ENCODE measurements at places on chromosomes 2 and 18.
A peak's percentile ranks its signal among the peaks of the same experiment; 100 is the strongest.

DNA sequence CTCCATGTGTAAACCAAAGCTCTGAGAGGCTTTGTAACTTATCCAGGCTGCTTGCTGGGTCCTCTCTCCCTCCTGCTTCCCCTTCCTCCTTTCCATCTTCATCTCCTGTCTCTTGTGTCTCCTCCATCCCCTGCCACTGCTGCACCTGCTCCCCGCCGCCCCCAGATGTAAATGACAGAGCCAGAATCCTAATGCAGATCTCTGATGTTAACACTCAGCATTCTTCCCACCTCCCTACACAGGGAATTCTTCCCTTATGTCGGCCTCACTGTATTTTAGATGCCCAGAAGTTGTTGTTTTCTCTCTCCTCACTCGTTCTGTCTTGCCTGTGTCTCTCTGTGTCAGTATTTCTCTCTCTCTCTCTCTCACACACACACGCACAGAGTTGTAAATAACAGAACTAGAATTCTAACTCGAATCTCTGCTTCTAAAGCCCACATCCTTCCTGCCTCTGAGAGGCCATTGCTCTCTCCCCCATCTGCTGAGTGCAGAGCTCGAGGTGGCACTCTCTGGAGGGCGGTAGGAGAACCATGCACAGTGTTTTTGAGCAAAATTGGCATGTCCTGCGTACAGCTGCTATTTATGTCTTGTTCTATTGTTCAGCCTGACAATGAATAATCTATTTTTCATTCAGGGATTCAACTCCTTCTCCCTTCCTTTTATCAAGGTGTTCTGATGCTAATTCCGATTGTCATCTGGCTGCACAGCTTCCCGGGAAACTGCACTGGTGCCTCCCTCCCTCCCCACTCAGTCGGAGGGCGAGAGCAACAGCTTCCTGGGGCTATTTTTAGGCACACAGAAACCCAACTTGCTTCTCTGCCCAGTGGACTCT lies 219.9 kb downstream of the SH3RF3 start:
- no peak for DNase-seq

GRCh38 chr2:40219141-40219540 lies 232.7 kb downstream of the SLC8A1 start:
- no peak for DNase-seq

- peak; percentile 87 for DNase-seq
Measured at GRCh38 chr2:48651158-48651790, 33.6 kb downstream of the GTF2A1L start.

GRCh38 chr18:61935362-61935761 lies 42.6 kb upstream of the RNF152 start:
- DNase-seq, result no peak

GRCh38 chr2:168215813-168216212 lies 31.6 kb downstream of the STK39 start:
- no peak for DNase-seq

- no peak for DNase-seq
Measured at GRCh38 chr2:177726931-177727348, 334.4 kb downstream of the AGPS start.

DNA sequence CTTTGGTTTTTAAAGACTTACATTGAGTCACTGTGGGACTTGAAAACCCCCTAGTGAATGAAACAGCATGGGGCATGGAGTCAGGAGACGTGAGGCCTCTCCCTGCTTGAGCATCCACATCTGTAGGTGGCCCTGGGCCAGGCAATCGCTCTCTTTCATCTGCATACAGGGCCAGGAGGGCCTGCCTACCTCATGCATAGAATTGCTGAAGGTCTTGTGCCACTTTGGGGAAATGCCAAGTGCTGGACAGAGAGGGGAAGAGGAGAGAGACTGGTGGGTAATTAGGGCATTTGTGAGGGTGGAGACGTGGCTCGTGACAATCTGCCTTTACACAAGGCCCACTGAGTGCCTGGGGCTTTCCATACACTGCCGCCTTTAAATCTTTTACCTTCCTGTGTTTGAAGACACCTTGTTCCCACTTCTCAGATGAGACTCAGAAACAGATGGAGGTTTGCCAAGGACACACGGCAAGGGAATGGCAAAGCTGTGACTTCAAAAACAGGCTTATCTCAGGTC lies 322.2 kb upstream of the HS6ST1 start:
- no peak for DNase-seq

DNA sequence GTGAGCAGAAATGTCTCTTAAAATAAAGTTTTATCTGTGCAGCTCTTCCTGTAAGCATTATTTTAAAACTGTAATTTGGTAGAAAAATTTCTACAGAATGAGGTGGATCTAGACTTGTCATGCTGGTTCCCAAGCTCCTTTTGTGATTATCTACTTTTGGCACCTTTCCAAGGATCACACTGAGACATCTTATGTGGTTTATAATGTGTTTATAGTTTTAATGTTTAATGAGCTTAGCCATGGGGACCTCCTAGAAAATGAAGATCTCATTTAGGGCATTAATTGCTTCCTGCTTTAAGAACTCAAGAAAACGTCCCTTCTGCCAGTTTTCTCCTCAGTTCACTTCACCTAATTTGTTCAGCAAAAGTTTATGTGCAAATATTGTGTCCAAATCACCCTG lies 468.4 kb downstream of the SUCLG1 start:
- no peak for DNase-seq

DNA sequence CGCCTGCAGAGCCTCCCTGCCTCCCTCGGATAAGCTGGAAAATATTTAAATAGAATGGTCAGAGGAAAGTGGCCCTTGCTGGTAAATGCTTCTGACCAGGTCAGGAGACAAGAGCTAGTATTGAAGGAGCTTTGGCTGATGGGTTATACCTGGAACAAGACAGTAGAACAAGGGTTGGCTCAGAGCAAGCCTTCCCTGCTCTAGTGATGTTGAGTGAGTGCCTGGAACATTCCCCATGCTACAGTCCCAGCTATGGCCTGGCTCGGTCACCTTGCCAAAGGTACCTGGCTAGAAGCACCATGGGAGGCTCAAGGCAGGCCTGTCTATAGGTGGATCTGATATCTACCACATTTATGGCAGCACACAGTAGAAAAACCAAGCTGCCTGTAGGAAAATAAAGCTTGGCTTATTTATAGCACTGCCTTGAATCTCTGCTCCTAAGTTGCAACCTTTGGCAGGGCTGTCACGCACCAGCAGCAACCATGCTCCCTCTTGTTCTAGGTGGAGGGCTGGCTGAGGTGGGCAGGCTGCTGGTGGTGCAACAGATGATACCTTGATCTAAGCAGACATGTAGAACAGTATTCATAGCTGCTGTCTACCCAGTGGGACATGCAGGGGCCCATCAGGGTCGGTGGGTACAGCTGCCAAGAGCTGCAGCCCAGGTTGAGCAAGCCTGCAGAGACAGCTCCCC lies 66.7 kb upstream of the BCL2L11 start:
- no peak for DNase-seq

DNA sequence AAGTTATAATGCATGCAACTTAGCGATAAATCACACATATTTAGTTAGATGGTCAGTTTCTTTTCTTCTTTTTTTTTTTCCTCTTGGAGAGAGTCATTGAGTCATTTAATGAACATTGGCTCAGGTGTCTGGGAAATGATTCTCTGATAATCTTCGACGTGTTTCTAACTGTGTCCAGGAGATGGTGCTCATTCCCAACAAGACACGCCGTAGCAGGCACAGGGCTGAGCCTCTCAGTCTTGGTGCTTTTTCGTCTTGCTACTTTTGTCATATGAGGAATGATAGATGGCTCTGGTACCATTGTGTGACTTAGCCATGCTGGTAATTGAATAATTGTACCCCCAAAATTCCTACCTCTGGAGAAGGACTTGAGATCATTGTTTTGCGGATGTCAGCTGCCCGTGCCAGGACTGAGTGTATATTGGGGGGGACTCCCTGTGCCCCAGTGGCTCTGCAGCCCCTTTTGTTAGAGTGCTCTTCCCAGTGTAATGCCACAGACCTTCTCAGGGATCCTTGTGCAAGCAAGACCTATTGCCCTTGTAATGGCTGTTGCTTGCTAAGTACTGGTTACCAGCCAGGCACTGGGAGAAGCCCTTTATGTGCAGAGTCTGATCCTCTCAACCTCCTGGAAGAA lies 107.6 kb upstream of the CYRIA start:
- DNase-seq, result peak; percentile 30

DNA sequence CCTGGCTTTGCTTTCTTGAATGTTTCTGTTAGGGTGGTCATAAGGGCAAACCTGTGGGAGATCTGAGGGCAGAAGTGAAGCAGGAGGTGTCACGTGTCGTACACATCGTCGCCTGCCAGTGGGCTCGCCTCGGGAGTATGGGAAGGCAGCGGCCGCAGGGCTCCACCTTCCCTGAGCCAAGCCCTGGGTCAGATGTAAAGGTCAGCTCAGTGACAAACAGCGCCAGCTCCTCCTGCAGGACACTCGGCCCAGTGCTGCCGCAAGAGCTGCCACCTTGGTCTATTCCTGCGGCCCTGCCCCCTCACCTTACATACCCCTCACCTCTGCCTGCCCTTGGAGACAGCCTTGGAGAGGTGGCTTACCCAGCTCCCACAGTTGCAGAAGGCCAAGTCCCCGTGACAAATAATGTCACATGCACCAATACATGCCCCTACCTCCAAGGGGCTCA lies 64.2 kb downstream of the PSMG2 start:
- no peak for DNase-seq

DNA sequence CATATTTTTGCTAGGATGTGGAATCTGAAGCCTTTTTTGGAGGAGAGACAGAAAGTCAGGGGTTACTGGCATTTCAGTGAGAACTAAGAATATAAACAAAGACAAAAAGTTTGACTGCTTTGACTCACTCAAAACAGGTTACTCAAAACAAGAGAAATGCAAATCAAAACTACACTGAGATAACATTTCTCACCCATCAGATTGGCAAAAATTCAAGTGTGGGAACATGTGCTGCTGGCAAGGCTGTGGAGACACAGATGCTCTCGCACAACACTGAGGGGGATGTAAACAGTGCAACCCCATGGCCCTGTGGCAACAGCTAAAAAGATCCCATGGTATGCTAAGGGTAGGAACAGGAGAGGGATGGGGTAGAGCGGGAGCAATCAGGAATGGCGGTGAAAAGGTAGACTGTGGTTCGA lies 86.6 kb downstream of the DTNB start:
- no peak for DNase-seq

DNA sequence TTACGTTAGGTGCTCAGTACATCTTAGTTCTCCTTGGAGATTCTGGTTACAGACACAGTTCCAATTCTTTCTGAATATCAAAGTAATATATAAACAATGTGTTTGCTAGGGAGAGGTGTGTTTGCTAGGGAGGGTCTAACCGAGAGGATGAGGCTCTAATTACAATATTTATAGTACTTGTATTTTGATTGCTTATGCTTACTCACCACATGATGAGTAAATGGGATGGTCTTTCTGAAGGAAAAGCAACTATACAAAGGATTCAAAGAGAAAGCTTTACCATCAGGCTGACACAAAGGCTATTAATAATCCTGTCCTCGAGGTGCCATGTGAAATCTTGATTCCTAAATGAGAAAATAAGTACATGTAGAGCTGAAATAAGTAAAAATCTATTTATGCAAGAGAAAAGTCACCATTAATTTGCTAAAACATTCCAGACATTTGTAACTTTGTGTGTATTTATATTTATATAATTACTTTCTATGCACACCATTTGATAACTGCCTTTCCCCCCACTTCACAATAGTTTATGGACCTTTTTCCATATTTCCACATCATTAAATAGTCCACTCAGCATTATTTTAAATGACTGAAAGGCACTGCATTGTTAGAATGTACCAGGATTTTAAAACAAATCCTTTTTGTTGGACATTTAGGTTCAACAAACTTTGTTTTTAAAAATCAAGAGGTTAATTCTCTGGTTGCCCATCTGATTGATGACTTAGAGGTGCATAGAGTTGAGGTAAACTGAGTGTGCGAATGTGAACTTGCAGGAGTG lies 94.5 kb upstream of the FN1 start:
- no peak for DNase-seq

DNA sequence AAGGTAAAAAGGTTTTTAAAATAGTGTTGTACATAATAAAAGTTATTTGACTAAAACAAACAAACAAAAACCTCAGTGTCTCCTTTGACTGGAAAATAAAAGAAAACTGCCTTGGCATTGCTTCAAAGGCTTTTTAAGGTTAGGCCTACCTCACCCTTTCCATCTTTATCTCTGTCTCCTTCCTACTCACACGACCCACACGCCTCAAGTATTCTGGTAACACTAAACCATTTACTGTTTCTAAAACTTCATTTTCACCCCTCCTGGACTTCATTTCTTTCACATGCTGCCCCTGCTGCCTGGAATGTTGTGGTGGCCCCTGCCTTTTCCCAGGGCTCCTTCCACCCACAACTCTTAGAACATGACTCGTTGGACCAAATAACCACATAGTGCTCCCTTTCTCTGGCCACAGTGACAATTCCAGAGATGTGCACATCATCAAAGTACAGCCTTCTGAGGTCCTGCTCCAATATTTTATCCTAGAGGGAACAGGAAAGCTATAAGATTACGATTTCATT lies 54.0 kb downstream of the ERBB4 start:
- DNase-seq, result peak; percentile 6

GRCh38 chr2:29290293-29291047 lies 175.3 kb downstream of the CLIP4 start:
- DNase-seq, result no peak

DNA sequence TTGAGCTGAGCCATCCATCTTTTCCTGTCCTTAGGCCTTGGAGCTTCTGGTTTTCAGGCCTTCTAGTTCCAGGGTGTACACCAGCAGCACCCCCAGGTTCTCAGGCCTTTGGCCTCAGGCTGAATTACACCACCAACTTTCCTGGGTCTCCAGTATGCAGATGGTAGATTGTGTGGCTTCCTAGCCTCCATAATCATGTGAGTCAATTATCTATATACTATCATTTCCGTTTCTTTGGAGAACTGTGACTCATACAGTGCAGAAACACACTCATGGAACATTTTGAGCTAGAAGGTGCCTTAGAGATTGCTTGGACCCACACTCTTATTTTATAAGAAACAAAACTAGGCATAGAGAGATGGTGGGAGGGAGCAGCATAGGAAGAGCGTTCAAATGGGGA lies 167.4 kb downstream of the NCK2 start:
- DNase-seq, result no peak

DNA sequence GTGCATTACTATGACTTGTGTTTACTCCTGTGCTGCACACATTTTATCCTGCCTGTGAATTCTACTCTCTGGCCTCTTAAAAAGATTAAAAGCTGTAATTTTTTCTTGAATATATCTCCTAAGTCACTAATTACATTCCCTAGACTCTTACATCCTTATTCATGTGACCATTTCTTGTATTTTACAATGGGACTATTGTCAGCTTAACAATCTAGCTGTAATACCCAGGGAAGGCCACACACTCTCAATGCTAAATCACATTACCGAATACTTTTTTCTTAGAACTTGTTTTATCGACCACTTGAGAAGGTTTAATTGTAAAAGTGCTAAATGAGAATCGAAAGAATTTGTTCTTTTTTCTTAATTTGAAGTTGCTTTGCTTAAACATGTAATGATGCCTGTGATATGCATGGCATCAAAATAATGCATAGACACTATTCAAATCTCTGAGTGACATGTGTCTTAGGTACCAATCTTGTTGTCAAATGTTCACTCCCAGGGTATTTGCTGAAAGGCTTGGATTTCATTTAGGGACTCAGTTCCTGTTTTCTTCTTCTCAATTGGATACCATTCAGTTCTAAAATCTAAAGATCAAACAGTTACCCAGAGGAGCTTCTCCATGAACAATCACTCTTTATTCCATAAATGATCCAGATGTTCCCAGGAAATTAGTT lies 498.5 kb downstream of the DPP10 start:
- no peak for DNase-seq

- DNase-seq, result no peak
Measured at GRCh38 chr18:23812546-23813440, 123.5 kb downstream of the LAMA3 start.
